Activated naive CD4-positive, alpha-beta T cell treated with anti-CD3 and anti-CD28 coated beads, Interleukin-2, amount 50 U/mL, for 72 hours (primary cell): ENCODE measurements at places on chromosomes 7 and 10.

DNA sequence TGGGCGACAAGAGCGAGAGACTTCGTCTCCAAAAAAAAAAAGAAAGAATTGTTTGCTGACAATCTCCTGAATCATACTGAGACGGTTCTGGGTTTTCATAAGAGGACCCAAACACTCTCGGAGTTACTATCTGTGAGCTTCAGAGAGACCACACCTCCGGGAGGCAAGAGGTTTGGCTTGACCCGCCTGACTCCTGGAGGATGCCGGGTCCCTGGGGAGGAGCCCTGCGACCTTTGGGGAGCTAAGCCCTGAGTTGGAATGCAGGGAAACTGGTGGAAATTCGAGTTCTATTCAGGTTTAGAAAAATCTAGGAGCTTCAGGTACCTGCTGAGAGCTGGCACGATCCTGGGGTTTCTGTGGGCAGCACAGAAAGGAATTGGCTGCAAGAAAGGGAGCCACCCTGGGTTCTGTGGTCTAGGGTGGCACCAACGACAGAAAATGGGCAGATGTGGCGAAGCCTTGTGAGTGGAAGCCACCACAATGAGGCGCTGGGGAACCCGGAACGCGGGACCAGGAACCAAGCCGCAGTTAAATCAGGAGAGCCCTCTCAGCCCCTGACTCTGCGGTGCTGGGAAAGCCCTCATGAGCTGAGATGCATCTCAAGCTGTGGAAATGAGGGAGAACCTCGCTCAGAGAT lies 21.9 kb upstream of the GATAD1 start:
- no peak for DNase-seq

- no peak for DNase-seq
These were observed 67.0 kb upstream of the PRLHR start for GRCh38 chr10:118662228-118663035.

GRCh38 chr10:24720096-24720495 lies 3.6 kb downstream of the ARHGAP21 start:
- no peak for DNase-seq

GRCh38 chr10:43112608-43112961 lies 25.7 kb upstream of the CSGALNACT2 start:
- no peak for DNase-seq

GRCh38 chr7:84277628-84278224 lies 83.1 kb upstream of the SEMA3A start:
- no peak for DNase-seq
